ENCODE measurements at places on chromosomes 3 and 15.

GRCh38 chr3:45224824-45225464, 1.1 kb downstream of the TMEM158 start:
- peak; percentile 55 for DNase-seq

GRCh38 chr15:31305375-31305774, 21.3 kb upstream of the KLF13 start:
- DNase-seq: no peak

GRCh38 chr3:130939753-130940152, 45.9 kb downstream of the ATP2C1 start:
- no peak for DNase-seq

GRCh38 chr15:88512601-88513000, 33.9 kb downstream of the DET1 start:
- no peak for DNase-seq

DNA sequence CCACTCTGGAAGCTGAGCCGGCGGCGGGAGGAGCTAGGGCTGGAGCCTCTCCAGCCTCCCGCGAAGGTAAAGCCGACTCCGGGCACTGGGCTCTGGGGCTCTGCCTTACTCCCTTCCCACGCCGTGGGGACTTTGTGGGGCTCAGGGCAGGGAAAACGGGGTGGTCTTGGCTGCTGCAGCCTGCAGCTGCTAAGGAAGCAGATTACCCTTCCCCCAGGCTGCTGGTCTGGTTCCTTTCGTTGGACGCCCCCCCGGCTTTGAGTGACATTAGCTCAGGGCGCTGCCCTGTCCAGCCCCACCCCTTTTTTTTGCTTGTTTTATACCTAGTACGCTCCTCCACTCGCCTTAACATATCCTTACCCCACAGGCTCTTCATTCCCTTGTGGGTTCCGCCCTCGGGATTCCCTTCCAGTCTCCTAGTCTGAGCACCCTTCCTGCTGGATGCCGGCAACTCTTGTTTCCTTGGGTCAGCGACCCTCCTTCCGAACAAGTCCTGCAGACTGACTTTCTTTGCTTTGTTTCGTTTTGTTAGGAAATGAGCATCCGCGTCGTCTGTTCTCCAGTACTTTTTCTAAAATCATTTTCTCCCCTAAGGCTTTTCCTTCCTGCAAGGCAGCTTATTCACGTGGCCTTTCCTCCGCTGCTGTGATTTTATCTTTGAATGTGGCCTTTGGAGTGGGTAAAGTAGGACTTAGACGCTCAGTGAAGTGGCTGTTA, 551 bp downstream of the DNAJC13 start:
- peak; percentile 55 for DNase-seq

GRCh38 chr3:138381950-138382715, 33.8 kb downstream of the MRAS start:
- DNase-seq: peak; percentile 17

DNA sequence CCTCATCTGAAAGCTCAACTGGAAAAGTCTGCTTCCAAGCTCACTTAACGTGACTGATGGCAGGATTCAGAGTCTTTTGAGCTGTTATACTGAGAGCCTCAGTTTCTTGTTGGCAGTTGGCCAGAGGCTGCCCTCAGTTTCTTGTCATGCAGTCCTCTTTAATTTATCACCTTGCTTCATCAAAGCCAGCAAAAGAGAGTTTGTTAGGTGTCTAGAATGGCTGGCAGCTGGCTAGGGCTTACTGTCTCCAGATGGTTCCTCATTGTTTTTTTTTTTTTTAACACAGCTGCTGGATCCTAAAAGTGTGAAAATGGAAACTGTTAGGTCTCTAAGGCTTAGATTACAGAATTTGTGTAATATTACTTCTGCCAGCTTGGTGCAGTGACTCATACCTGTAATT, 310.6 kb downstream of the PDCD6IP start:
- no peak for DNase-seq

- DNase-seq: no peak
These were observed 30.9 kb downstream of the KIF9 start for GRCh38 chr3:47251689-47252088.

DNA sequence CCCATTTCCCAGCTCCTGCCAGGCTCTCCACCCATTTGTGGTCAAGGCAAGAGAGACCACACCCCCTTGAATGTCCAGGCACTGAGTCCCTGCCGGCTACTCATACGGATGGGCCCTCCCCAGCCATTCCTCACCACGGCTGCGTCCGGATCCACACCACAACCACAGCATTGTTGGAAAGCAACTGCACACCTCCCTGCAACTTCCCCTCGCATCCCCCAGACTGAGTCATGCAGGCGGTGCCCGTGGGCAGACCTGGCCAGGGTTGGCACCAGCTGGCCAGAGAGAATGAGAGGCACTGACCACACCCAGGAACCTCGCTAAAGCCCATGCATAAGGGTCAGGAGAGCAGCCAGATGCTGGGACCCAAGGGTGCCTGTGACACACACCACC, 30.5 kb downstream of the LOXL1 start:
- DNase-seq: no peak

DNA sequence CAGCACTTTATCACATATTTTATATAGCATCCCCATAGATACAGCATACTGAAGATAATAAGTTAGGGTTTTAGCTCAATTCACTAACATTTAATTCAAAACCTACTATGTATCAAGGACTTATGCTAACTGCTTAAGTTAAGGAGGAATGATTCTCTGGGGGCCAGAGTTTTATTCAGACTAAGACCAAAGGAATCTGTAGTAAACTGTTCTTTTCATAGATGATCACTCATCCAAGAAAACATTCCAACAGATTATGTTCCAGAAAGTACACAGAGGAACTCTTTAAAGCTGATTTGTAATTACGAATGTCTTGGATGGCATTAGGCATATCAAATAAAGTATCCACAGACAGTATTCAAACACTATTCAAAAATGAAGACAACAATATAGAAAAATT, 226.4 kb downstream of the SCAPER start:
- no peak for DNase-seq
